ENCODE measurements at places on chromosomes 6 and 20.

DNA sequence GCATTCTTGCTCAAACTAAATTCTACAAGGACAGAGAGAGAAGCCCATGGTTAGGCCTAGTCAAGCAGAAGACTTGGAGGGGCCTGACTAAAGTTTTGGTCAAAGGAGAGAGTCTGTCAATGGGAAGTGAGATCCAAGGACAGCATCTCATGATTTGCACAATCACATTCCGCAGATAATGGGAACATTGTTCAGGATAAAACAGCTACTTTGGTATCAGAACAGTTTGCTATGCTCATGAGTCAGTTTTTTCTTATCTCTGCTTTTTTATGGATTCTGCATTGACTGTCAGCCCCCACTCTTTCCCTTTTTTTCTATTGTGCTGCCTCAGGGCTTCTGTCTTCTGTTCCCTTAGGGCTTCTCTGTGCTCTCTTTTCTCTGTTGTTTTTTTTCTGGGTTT lies 28.6 kb downstream of the AKAP7 start:
- DNase-seq, result no peak

DNA sequence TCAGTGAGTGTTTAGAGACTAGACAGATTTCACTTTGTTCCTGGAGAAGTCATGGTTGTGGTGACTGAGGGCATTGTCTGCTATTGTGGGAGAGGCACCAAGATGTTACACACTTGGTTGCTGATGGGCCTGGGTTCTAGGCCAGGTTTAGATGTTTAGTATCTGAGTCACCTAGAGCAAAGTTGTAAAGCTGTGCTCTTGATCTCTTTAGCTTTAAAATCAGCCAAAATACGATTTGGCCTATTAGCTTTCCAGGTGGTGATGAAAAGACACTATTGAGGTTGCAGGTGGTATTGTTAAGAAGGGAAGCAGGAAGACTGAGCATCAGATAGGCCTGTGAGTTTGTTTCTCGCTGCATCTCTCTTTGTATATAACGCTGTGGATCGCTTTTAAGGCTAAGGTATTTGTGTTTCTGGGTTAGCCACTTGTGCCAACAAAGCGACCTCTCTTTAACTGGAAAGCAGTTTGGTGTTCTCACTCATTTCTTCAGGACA lies 48.6 kb downstream of the FOXO3 start:
- DNase-seq, result no peak

DNA sequence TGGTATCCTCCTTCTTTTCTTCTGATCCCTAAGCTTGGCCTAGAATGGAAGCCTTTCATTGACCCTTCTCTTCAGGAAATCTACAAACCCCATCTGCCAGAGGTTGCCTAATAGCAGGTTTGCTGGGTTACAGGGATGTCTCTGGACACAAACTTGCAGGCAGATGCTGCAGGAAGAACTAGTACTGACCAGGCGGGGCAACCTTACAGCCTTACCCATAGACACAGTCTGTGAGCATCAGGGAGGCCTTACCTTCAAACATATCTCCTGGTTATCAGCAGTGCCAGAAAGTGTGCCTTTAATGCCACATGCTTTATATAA lies 2.6 kb downstream of the SCUBE3 start:
- DNase-seq, result no peak

GRCh38 chr6:170402318-170403040 lies 95.9 kb downstream of the FAM120B start:
- DNase-seq, result no peak

DNA sequence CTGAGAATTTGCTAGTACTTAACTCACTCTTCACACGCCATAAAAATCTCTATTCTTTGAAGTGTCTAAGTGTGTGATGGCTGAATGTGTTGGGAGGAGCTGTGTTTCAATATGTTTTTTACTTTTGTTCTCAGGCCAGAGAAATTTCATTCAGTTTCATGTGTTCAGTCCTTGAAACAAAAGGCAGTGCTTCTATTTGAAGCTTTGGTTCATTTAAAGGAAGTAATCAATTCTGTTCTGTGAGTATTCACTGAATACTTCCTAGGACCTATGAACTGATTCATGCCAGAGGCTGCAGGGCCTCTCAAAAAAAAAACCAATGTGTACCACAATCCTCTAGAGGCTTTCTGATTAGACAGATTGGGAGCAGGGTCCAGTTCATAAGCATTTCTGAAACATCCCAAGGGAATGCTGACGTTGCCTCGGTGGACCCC lies 12.4 kb upstream of the F13A1 start:
- DNase-seq, result no peak

DNA sequence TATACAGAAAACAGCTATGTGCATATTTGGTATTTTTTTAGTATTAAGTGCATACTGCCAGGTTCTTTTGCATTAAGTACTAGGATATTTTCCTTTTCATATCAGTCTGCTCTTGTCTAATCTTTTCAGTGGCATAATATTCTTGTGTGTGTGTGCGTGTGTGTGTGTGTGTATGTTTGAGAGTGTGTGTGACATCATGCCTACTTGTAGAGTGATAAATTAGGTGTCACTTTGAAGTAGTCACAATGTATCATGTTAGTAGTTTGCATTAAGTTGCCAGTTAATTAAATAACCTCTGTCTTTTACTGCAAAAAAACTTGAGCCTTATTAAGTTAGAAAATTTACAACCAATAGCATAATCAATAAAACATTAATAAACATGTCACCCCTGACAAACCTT lies 65.3 kb downstream of the CD83 start:
- no peak for DNase-seq

- DNase-seq, result no peak
Observed at GRCh38 chr6:122568797-122569221, 41.4 kb upstream of the PKIB start.

- no peak for DNase-seq
Observed at GRCh38 chr6:133748628-133749027, 140.3 kb upstream of the TCF21 start.

DNA sequence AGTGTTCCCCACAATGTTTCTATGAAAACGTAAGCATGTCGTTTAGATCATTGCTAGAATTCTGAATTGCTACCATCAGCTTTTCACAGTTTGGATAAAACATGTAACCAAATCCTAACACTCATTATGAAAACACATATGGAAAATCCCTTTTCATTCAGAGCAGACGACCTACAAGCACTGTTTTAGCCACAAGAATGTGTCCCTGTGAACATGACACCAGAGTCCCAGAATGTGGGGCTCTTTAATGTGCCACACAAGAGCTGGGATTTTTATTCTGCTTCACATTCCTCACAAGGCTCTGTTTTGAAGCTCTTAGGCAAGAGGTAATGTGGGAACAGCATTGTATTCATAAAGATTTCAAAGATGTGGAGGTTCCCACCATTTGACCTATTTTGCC lies 141.1 kb upstream of the CITED2 start:
- DNase-seq, result no peak

DNA sequence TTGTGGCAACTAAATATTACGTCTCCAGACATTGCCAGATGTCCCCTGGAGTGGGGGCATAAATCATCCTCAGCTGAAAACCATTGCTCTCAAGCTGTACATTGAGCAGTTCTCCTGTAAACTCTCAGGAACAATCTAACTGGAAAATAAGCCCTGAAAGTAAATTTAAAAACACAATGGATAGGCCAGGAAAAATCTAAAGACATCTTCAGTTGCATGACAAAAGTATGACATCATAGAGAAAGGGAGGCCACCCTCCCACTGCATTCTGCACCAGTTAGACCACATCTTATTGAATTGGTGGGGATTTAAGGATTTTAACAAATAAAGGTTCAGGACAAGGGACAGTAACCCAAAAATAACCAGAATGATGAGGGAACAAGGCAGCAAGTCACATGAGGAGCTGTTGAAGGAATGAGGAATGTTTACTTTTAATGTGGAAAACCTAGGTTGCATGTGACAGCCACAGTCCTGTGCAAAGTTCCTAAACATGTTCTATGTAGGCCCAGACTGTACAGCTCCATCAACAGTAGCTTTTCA lies 5.3 kb downstream of the PLA2G7 start:
- no peak for DNase-seq

- no peak for DNase-seq
Observed at GRCh38 chr20:5691918-5692618, 58.1 kb upstream of the SHLD1 start.

DNA sequence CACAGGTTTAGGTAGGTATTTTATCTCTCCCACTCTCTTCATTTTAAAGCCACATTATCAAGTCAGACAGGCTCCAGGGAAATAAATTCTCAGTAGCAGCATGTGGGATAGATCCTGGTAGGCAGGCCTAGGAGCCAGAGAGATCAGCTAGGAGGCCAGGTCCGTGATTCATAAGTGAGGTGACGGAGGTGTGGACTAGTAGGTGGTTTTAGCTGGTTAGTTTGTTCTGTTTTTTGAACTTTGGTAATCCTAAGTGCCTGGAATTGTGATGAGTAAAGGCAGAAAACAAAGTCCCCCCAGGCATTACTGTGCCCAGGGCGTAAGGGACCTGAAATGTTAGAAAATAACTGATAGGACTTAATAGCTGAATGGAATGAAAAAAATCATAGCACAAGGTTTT lies 53.6 kb upstream of the E2F3 start:
- DNase-seq, result no peak

- no peak for DNase-seq
Observed at GRCh38 chr6:56753811-56754210, 111.1 kb upstream of the DST start.

DNA sequence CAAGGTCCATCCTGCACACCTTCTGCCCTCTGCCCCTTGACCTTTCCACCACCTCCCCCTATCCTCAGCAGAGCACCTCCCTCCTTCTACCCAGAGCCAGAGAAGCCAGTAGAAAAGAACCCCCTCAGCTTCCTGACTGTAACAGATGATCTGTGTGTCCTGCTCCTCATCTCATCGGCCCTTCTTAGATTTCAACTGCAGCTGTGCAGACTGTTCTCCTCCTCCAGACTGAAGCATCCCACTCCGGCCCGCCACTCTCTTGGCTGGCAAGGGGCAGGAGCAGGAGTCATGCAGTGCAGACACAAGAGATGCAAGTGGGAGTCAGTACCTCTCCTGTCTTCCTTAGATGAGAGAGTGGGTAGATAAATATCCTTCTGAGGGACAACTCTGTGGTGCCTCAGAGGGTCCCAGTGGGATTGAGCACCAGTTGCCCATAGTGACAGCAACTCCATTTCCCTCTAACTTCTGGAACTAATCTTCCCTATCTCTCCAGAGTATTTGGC lies 163.5 kb upstream of the MLN start:
- DNase-seq, result no peak

- DNase-seq, result no peak
Observed at GRCh38 chr20:41534842-41535241, 83.3 kb downstream of the CHD6 start.
